Cerebellum (tissue), 4 donors: ENCODE measurements at places on chromosomes 3 and 15. TPM values are rescaled to one million over a fixed set of nuclear protein-coding genes. Genes with fewer than 3 reads are reported as not detected.

DNA sequence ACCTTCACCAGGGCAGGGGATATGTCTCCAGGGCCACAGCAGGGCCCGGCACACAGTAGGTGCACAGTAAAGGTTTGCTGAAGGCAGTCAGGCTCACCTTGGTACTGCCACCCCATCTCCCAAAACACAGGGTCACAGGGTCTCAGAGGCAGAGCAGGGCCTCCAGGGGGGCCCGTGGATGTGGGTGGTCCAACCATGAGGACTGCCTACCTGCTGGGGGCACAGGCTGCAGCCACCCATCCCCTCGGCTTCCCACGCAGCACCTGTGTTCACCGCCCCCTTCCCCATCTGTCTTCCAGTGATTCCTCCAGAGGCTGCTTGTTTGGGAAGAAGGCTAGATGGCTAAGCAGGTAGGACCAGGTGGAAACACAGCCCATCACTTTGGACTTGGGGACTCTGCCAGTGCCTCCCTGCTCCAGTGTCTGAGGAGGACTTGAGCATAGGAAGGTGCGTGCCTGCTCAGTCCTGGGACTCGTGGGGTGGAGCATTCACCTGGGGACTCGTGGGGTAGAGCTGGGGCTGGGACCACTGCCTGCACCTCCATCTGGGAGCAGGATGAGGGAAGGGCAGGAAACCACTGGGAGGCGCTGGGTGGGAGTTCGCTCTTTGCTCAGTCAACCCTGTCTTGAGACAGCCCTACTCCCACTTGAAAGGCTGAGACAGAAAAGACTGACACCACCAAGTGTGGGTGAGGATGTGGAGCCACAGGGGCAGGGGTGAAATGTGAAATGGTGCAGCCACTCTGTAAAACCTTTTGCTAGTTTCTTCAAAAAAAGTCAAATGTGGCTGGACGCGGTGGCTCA, 18.8 kb upstream of the PLXND1 start:
- DNase-seq, result no peak

DNA sequence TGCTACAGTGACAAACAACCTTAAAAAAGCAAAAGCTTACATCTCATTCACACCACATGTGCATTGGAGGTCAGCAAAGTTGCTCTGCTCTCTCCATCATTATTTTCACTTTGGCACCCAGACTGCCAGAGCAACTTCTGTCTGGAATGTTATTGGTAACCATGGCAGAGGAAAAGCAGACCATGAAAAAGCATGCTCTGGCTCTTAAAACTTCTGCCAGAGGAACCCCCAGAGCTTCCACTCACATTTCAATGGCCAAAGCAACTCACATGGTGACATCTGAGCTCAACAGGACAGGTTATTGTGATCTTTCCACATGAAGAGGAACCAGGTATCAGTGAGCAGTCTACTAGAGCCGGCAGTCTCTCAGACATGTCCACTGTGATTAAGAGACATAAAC, 21.9 kb upstream of the FRMD5 start:
- DNase-seq, result no peak

The MELTF gene
- 1.3 TPM for total RNA-seq

The LIPC gene
- total RNA-seq, result not detected

DNA sequence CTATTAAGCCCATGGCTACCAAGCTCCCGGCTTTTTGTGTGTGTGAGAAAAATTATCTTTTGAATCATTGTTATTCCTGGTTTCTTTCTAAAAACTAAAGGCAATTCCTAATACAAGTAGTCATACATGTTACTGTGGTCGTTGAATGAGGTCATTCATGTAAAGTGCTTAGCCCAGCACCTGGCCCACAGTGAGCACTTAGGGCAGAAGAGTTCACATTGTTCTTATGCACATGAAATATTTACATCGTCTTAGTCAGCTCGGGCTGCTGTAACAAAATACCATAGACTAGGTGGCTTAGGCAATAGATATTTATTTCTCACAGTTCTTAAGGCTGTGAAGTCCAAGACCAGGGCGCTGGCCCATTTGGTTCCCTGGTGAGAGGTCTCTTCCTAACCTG, 216.1 kb downstream of the SHQ1 start:
- DNase-seq, result no peak

The AADACL2 gene
- not detected for total RNA-seq

- DNase-seq, result no peak
Observed at GRCh38 chr3:171379961-171380483, 80.2 kb downstream of the TNIK start.

DNA sequence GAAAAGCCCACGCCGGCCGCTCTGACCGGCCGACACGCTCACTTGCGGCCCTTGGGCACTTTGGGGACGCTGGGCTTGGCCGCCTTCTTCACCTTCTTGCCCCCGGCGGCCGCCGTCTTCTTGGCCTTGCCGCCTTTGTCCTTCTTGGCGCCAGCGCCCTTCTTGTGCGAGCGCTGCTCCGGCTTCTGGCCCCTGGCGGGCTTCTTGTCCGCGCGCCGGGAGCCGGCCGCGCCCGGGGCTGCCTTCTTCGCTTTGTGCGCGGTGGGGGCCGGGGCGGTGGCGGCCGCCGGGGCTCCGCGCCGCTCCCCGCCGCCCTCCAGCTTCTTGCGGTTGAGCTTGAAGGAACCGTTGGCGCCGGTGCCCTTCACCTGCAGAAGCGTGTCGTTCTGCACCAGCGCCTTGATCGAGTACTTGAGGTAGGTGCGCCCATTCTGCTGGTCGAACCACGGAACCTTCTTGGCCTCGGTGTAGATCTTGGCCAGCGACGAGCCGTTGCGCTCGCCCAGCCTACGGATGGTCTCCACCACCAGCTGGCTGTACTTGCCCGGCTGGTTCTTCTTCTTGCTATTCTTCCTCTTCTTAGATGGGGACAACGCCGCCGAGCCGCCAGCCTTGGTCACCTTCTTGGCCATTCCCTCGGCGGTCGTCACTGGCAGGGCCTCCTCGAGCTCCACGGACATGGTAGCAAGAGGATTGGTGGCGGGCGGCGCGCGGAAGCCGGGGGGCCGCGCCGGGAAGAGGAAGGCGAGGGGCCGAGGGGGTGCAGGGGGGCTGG, 36.7 kb downstream of the HMCES start:
- DNase-seq, result peak; percentile 29

The CIAO2A gene
- 33.6 TPM for total RNA-seq

GRCh38 chr3:140456974-140457373, 220.9 kb upstream of the TRIM42 start:
- no peak for DNase-seq

GRCh38 chr3:82000350-82000749, 238.9 kb upstream of the GBE1 start:
- DNase-seq, result no peak

DNA sequence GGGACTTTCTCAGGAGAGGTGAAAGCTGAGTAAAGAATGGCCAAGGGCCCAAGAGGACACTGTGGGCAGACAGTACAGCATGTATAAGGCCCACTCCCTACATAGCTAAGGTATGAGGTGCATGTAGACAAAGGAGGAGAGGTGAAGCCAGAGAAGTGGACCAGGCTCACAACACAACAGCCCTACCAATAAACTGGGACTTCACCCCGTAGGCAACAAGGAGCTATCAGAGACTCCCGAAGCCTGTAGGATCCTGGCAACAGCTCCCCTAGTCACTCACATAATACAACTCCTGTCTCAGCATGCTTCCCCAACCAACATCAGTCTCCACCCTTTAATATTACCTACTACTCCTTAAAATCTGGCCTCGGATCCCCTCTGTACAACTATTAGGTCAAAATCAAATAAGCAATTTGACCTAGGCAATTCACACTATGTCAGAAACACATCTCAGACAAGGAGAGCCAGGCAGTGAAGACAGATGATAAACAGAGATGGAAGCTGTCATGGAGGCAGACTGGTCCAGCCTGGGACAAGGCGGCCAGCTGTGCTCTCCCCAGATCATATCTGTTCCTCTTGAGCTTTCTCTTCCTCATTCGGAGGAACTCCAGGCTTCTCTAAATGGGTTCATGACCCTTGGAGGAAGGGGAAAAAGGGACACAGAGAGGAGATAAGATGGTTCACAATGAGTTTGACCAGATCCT, 1.4 kb downstream of the XXYLT1 start:
- DNase-seq, result no peak

DNA sequence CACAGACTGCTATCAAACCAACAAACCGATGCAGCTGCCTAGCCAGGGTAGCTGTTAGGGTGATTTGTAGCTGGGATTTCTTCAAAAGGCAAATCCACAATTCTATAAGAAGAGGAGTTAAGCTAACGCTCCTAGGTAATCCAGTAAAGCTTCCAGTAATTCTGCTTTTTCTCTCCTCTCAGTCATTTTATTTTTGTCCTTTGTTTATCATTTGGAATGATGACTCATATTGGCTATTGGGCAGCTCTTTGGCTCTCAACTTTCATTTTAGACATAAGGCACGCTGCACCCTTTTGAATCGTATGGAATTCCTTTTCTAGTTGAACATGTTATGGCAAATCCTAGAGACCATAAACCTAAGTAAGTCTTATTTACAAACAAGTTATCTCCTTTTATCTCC, 53.2 kb upstream of the PPARG start:
- no peak for DNase-seq

GRCh38 chr3:42637001-42637400, 16.5 kb upstream of the ZBTB47 start:
- no peak for DNase-seq

DNA sequence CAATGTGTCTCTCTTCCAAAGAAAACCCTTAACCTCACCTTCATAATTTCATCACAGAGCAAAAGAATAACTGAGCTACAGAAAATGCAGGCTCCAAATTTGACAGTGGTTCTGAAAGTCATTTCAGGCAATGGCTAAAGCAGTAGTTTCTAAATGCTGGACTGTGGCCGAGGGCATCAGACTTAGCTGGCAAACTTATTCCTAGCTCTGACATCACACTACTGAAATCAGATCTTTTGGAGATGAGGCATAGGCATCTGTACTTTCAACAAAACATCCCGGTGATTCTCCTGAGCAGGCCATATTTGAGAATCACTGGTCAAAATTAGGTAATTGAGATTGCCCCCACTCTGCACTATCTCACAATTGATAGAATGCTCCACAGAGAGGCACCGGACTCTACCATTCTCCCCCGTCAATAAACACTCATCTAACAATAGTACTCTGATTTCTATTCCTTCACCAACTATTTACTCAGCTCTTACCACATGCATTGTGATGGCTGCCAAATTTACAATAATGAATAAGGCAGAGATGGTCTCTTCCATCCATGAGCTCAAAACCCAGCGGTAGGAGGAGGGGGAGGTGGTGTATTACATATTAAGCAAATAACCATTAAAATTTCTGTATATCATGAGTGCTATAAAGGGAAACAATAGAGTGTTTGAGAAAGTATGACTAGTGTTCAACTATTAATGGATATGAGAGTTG, 57.3 kb upstream of the SPRED1 start:
- no peak for DNase-seq

GRCh38 chr15:99954361-99955180, 221.3 kb upstream of the LYSMD4 start:
- no peak for DNase-seq

The MUSTN1 gene
- 0.82 TPM for total RNA-seq

GRCh38 chr3:10397879-10398278, 77.0 kb upstream of the SEC13 start:
- peak; percentile 87 for DNase-seq

GRCh38 chr15:50075319-50075718, 43.7 kb downstream of the ATP8B4 start:
- DNase-seq, result no peak

GRCh38 chr3:20075197-20075596, 35.0 kb downstream of the KAT2B start:
- DNase-seq, result no peak

The SLC9A9 gene
- total RNA-seq, result 14.4 TPM

GRCh38 chr3:71713041-71713440, 12.2 kb downstream of the EIF4E3 start:
- DNase-seq, result no peak

The COLQ gene
- total RNA-seq, result 2.5 TPM

The EXD1 gene
- 0.09 TPM for total RNA-seq

DNA sequence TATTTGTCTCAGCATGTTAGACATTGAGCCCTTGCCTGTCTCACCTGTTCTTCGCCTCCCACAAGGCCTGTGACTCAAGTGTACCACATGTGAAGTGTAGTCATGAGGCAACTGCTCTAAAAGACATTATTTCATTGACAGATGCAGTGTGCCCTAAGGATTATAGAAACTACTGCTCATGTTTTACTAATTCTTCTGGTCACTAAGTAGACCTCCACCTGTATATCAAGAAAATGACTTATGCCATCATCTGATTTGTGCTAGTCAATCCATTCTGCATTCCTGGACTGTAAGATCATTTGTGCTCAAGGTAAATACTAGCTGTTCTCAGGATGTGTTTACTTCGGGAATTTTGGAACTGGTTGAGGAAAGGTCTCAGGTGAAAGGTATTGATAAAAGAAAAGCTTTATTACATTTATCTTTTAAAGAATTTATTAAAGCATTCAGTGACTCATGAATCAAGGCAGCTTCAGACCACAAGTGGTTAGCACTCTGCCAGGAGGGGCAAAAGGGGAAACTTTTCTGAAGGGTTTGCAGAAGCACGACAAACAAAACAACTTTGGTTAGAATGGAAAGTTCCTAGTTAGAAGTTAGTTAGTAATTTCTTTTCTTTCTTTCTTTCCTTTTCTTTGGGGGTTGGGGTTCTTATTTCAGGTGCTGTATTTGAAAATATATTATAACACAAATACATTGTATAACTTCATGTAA, 465.3 kb upstream of the CBLB start:
- no peak for DNase-seq

The KCNMB3 gene
- total RNA-seq, result 4.9 TPM

The STAC gene
- total RNA-seq, result 18.2 TPM

DNA sequence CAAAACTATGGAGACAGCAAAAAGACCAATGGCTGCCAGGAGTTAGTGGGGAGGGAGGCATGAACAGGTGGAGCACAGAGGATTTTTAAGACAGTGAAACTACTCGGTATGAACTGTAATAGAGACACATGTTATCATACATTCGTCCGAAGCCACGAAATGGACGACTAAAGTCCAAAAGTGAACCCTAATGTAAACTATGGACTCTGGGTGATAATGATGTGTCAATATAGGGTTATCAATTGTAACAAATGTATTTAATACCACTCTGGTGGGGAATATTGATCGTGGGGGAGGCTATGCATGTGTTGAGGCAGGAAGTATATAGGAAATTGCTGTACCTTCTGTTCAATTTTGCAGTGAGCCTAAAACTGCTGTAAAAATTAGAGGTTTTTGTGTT, 107.0 kb downstream of the CPN2 start:
- no peak for DNase-seq

The CCDC174 gene
- total RNA-seq, result 13.9 TPM
